Right renal pelvis (tissue), 4 donors: ENCODE measurements at places on chromosomes 4 and X.

DNA sequence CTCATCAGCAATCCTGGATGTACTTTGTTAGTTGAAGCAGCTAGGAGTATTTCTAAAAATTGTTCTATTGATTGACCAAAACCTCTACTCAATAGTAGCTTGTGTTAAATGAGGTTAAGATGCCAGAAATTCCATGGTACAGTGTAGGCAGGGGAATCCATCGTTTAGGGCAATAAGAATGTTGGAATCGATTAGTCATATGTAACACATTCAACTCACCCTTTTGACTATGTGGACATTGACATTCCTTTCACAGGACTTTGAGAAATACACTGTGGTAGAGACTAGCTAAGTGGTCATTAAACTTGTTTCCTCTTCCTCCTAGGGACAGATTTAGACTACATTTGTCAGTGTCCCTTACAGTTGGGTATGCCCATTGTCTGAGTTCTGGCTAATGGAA, 40.2 kb downstream of the KDM5C start:
- DNase-seq: no peak

- no peak for DNase-seq
Measured at GRCh38 chr4:102871772-102872171, 3.0 kb downstream of the CISD2 start.

- DNase-seq: no peak
Measured at GRCh38 chrX:150217609-150218008, 145.5 kb upstream of the MAMLD1 start.

DNA sequence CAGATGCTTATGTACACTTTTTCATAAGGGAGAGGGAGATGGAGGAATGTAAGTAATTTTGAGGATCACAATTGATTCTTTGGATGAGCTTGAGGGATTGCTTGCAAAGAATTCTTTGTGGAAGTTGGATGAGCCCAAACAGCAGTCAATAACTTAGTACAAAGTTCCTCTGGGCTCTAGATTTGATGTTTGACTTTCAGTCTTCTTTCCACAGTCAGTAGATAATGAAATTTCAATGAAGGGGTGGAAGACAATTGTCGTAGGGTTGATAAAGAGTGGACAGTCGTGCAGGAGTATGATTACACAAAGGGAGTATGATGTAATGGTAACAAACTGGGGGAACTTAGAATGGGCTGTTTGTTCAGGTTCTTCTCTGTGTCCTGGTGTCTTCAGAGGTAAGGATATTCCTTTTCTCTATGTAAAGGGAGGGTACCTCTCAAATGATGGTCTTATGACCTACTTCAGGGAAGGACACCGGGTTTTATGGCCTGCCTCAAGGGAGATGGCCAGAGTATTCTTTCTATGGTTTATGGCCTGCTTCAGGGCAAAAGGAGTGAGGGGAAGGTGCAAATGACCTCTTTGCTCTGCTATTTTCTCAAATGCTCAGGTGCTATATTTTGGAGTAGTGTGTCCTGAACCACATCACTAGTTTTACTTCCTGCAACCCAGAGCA, 1.7 kb upstream of the ABRAXAS1 start:
- DNase-seq: no peak

DNA sequence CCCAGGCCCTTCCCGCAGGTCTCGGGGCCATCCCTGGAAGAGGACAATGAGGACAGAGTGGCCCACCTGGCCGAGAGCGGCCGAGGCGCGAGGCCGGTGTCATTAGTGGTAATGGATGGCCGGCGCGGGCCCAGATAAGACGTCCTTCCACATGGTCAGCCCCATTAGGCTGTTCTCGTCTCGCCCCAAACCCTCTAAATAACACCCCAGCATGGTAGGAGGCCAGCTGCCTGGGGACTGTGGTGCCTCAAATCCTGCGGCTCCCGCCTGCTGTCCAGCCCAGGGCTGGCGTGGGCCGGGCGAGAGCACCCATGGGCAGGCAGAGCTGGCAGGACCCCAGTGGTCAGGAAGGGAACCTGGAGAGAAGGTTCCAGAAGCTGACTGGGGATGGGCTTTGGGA, 121.7 kb downstream of the FAM53A start:
- no peak for DNase-seq

GRCh38 chrX:9578083-9578779, 113.4 kb downstream of the TBL1X start:
- DNase-seq: no peak

- no peak for DNase-seq
Measured at GRCh38 chr4:77911091-77911490, 48.5 kb downstream of the MRPL1 start.

- DNase-seq: no peak
Measured at GRCh38 chrX:121546317-121546716, 498.9 kb downstream of the GLUD2 start.

DNA sequence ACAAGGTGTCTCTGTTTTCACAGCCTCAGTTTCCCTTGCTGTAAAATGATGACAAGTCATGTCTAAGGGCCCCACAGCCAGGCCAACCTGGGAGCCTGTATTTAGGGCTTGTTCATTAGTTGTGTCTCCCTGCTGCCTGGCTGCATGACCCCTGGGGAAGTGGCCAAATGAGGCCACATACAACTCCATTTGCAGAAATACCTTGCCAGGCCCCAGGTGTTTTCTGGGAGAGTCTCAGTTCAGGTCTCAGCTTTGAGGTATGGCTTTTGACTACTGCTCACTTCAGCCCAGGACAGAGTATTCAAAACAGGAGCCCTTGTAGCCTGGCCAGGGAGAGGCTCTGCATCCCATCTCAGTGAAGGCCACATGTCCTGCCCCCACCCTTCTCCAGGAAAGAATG, 202.5 kb upstream of the MAMLD1 start:
- no peak for DNase-seq

DNA sequence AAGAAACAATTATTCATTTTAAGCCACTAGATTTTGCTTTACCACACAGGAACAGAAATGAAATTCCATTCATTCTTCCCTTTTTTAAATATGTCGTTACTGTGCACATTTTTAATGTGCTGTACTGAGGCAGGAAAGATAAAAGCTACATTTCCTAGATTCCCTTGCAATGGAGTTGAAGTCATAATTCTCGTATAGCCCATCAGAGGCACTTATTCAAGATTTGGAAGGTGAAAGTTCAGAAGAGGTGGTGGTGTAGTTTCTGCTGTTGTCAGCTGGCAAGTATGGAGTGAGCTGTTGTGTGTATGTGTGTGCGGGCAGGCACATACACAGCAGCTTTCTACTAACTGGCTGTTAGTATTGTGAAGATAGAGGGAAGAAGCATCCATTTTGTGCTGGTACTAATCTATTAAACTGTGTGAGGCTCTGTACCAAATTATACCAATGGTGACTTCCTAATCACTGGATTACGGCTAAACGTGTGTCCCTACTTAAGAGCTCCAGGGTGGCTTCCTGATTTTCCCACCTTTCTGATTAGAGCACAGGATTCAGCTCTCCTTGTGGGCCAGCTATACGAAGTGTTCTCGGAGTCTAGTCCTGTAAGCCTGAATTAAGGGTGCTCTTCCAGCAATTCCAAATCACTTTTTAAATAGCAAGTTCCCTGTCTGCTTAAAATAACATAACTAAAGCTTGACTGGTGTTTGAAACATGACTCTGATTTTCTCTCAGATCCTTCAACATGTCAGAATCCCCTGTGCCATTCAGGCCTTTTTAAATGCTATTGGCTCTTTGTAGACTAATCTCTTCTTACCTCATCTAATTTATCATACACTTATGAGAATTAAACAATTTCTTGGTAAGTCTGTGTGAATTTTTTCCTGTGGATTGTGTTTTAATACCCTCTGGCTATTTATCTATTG, 43.8 kb downstream of the PDS5A start:
- no peak for DNase-seq

DNA sequence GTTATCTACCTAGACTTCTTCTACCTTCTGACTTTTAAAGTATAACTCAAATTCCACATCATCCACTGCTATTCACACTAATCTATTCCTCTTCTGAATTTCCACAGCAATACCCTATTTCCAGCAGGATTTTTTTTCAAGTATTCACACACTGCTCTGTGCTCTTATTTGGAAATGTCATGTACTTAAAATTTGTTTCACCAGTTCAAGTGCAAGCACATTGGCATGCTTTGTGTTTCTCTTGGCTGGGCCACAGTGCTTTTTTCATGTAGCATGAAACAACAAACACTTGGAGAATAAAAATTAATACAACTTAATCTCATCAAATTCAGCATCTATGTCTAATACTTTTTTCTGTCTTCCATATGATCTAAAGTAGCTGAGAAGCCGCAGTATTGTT, 161.8 kb upstream of the PCDH18 start:
- no peak for DNase-seq

GRCh38 chr4:68797618-68798017, 18.2 kb upstream of the UGT2B10 start:
- DNase-seq: no peak

GRCh38 chrX:31800219-31800618, 728.4 kb upstream of the FTHL17 start:
- DNase-seq: no peak

- DNase-seq: peak; percentile 46
Measured at GRCh38 chr4:26787461-26788340, 72.9 kb upstream of the STIM2 start.

DNA sequence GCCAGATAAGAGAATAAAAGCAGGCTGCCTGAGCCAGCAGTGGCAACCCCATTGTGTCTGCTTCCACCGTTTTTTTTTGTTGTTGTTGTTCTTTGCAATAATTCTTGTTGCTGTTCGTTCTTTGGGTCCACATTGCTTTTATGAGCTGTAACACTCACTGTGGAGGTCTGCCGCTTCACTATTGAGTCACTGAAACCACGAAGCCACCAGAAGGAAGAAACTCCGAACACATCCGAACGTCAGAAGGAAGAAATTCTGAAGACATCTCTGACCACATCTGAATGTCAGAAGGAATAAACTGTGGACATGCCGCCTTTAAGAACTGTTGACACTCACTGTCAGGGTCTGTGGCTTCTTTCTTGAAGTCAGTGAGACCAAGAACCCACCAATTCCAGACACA, 110.5 kb downstream of the PCDH18 start:
- DNase-seq: no peak

DNA sequence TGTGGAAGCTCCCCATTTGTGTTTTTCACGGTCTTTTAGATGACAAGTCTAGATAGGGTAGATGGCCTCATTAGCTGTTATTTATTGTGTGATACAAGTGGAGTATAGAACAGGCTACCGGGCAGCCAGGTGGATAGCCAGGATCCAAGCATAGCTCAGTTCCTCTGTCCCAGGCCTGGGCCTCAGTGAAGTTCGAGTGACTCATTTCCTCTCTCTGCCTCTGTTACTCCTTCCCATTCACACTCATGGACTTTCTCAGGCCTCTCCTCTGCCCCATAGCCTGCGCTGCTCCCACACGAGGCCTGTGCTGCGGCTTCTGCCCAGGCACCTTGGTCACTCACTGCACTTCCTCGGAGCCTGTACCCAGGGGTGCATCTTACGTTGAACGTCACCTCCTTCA, 54.5 kb downstream of the TENM3 start:
- DNase-seq: no peak

DNA sequence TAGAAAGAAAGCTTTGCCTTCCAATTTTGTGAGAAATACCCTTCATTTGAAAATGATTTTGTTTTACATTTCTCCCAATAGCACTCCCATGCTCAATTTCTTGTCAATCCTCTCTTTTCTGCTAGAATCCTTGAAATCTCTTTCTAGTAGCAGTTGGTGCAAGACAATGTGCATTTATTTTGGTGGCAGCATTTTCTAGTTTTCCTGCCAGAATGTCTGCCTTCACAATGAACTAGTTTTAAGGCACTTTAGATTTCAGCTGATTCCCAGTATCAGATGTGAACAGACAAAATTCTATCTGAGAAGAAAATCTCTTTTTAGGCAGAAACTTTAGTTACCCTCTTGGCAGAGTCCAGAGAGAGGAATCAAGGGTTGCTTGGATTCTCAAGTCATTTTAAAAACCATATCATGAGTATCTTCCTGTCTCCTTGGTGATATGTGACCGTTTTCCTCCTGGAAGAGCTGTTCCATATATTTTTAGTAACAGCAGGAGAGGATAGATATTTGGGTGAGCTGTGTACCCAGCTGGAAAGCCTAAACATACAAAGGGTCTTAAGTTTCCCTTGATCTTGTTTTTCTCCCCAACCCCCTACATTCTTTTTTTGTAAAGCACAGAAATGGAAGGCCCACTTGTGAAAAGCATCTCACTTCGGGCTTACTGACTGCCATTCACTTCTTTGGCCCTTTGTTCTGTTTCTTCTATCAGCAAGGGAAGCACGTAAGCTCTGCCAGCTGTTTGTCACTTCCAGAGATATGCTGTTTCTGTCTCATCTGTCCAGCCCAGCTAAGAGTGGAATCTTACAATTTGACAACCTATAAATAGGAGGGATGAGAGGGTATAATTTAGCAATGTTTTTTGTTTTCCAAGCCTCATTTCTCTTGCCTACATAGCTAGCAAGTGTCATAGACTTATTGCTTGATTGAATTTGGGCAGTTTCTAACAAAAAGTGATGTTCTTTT, 38.7 kb downstream of the TSPAN7 start:
- no peak for DNase-seq

GRCh38 chr4:67055319-67055718, 490.0 kb downstream of the CENPC start:
- no peak for DNase-seq

DNA sequence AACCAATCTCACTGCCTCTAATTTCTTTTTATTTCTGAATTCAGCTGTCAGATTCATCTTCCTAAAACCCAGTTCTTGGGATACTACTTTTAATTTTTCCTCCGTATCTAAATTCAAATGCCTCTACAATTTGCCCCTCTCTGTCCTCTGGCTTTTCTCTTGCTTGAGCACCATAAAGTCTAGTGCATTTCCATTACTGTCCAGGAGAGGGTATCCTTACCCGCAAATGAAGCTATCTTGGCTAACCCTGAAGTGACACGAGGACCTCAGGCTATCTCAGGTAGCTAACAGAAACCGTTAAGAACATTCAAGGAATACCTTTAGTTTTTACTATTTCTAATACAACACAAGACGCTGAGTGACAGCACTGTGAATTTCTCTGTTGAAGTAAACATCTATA, 49.4 kb upstream of the PRR32 start:
- DNase-seq: peak; percentile 10

DNA sequence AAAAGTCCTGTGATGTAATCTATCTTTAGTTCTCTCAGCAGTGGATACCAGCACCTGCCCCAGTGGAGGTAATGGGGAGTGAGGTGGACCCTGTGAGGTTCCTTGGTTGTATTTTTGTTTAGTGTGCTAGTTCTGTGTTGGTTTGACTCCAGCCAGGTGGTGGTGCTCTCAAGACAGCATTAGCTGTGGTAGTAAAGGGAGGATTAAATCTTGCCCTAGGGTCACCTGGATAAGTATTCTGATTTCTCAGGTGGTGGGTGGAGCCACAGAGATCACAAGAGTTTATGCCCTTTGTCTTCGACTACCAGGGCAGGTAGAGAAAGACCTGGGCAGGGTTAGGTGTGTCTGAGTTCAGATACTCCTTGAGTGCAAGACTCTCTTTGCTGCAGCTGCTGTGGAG, 176.3 kb upstream of the EDA2R start:
- no peak for DNase-seq

DNA sequence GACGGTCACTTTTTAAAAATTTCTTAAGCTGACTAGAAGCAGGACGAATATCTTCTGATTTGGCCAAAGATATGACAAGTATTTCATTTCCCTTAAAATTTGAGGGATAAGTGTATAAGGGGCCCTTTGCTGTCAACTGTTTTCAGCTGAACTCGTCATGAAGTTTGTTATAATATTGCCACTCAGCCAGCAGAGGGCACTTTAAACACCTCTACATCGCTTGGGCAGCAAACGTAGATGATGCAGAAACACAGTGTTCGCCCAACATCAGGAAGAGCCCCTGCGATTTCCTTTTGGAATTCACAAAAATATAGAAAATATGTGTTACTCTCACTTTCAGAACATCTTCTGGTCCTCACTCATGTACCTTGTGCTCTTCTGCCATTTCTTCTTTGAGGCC, 435.7 kb upstream of the FMR1 start:
- DNase-seq: no peak

GRCh38 chr4:103032574-103032973, 13.1 kb upstream of the SLC9B1 start:
- DNase-seq: no peak
